ENCODE measurements at places on chromosomes 5 and 9. TPM values are rescaled to one million over a fixed set of nuclear protein-coding genes. Genes with fewer than 3 reads are reported as not detected.

DNAJB5 gene
- 88.5 TPM for total RNA-seq

RIMOC1 gene
- total RNA-seq: 21.6 TPM

FCN2 gene
- total RNA-seq: not detected

CDKN2AIPNL gene
- 26.6 TPM for total RNA-seq

MYMK gene
- total RNA-seq: not detected

REXO4 gene
- 11.1 TPM for total RNA-seq

PALM2AKAP2 gene
- 92.8 TPM for total RNA-seq

FER gene
- 14.5 TPM for total RNA-seq

SPINK13 gene
- total RNA-seq: not detected

IL13 gene
- not detected for total RNA-seq

TRIM52 gene
- 8.8 TPM for total RNA-seq

PCDHB11 gene
- total RNA-seq: 1.1 TPM

KIF4B gene
- not detected for total RNA-seq

CCDC152 gene
- total RNA-seq: 0.50 TPM
